ENCODE measurements at places on chromosomes 16 and 17.

DNA sequence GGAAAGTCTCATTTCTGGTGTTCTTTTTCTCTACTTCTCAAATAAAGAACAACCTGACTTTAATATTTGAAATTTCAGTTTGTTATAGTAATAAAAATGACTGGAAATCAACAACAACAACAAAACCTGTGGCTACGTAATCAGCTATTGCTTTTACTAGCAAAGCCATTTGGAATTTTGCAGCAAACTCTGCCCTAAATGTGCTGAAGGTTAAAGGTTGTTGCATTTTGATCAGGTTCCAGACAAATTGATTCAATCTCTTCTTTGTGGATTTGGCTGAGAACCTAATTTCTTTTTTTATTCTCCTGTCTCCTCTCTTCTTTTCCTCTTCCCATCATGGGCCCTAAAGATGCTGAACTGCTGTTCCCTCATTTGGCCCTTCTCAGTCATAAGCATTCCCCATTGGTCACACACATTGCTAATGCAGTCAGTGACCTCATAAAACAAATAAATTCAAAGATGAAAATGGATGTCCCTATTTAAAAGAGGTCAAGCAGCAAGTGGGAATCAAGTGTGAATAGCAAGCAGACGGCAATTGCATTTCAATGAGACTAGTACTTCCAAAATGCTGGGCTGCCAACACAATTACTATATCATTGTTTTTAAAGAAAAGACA is 795.1 kb upstream of the CDH8 start:
- DNase-seq = no peak

DNA sequence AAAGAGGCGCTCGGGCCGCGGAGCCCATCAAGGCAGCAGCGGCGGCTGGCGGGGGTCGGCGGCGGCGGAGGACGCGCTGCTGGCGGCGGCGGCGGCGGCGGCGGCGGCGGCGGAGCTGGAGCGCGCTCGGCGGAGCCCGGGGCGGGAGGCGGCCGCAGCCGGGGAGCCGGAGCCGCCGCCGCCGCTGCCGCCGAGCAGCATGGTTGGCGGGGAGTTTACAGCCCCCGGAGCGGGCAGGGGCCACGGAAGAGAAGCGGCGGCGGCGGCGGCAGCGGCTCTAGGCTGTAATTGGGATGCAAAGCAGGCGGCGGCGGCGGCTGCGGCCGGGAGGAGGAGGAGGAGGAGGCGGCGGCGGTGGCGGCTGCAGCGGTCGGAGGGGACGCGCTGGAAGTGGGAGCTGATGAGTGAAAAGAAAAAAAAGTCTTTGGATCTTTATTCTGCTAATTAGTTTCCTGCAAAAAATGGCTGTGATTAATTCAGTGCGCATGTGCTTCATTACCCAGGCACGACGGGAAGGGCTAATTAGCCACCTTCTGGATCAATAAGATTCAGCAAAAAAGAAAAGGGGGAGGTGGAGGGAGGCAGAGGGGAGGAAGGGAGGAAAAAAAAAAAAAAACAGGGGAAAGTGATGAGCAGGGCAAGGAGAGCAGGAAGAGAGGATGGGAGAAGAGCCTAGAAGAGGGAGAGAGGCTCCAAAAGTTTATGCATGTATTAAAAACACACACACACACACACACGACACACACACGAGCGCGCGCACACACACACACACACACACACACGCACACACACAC is 10.9 kb upstream of the ZFHX3 start:
- peak; percentile 50 for DNase-seq

- peak; percentile 4 for DNase-seq
These were observed 24.0 kb upstream of the VPS4A start for GRCh38 chr16:69286941-69287713.

- DNase-seq = no peak
These were observed 281.1 kb downstream of the CEP112 start for GRCh38 chr17:65910836-65911235.

DNA sequence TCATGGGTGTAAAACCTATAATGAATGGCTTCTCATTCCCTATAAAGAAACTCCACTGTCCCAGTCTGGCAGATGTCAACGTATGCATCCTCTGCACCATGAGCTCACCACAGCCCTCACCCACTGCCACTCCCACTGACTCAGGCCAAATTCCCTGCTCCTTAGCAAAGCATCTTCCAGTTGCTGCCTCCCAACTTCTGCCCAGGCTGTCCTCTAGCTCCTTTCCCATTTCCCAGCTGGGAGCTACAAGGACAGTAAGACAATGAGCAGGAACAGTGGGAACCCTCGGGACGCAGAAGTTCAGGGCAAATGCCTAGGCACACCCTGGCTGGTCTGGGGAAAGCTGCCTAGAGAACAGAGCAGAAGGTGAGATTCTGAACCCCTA is 9.1 kb upstream of the THAP11 start:
- peak; percentile 74 for DNase-seq

- DNase-seq = no peak
These were observed 191.8 kb upstream of the CHMP6 start for GRCh38 chr17:80799538-80800480.

DNA sequence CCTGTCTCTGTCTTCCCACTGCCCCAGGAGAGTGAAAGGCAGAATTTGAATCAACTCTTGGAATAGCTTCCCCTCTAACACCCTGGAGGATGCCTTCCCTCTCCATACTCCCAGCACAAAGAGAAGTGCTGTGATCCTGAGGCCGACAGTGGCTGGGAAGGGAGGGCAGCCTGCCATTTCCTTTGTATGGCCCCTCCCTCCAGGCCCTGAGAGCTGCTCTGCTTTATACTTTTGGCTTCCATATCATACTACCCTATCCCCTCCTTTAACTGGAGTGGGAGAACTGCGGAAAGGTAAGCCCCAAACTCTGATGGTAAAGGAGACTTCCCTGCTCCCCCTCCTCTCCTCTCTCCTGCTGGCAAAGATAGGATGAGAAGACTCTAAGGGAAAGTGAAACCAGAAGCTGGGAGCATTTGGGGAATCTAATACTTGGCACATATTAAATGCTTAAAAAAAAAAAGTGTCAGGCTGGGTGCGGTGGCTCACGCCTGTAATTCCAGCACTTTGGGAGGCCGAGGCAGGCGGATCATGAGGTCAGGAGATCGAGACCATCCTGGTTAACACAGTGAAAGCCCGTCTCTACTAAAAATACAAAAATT is 4.1 kb upstream of the MED24 start:
- DNase-seq = no peak

DNA sequence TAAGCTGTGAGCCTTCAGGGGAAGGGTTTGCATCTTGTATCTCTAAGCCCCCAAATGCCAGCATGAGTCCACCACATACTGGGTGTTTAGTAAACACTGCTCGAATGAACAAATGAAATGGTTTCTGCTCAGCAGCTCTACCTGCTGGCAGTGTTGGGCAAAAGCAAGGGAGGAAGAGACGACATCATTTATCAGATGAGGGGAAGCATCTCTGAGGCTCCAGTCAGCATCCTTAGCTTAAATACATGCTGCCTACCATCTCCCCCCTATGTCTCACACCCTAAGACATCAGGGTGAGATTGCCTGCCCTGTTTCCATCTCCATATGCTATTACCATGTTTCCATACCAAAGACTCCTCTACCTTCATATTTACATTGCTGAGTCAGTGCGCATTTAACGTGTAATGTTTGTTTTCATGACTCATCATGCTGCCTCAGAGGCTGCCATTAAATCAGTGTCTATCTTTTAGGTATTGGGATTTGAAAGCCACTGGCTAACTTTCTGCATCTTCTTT is 379.8 kb downstream of the UTP18 start:
- DNase-seq = peak; percentile 14

DNA sequence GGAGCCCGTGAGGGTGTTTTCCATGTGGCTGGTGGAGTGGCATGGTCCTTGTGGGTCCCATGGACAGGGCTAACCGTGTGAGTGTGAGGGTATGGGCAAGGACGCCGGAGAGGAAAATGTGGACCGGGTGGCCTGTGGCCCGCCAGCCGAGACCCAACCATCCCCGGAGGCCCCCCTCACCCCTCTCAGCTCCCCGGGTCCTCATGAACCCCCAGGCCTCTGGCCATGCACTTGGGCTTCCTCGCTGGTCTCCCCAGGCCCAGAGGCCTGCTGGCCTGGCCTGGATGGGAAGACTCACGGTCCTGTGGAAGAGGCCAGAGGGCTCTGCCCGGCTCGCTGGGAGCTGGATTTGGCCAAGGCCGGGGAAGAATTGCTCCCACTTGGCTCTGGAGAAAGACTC is 13.1 kb downstream of the RAP1GAP2 start:
- no peak for DNase-seq

DNA sequence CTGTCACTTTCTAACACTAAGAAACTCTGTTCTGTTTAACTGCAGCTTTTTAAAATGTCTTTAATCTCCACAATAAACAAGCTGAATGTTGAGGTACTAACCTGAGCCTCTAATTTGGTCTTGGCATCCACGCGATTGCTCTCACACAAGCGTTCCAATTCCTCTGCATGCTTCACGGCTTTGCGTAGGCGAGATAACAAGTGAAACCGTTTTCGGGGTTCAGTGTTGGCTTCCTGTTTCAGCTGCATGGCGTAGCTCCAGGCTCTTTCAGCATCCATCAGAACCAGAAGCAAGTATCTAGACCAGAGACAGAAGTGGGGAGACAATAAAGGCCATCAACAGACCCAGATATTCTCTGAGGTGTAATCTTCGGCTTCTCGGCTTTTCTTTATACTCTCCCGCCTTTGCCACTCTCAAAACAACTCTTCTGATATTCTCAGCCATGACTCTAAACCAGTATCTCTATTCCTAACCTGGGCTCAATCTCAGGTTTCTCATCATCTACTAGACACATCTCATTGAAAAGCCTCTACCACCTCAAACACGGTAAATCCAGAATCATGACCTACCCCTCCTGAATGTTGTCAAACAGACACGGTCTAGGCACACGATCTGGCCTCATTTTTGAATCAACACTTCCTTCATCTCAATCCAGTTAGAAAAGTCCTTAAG is 8.3 kb downstream of the SRP68 start:
- no peak for DNase-seq

DNA sequence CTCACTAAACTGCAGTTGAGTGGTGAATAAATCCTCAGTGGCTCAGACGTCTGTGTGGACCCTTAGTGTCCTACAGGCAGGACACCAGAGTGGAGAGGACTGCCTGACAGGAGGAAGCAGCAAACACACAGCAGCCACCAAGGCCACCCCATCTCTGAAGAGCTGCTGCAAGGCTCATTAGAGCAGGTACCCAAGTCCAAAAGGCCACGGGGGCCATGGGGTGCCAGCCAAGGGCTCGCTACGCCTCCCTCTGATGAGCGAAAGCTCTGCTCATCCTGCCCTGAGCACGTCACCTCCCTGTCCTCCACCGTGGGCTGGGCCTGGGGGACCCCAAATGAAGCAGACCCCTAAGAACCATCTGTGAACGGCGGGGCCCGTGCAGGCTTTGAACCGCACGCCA is 70.1 kb upstream of the DOC2B start:
- DNase-seq = no peak

DNA sequence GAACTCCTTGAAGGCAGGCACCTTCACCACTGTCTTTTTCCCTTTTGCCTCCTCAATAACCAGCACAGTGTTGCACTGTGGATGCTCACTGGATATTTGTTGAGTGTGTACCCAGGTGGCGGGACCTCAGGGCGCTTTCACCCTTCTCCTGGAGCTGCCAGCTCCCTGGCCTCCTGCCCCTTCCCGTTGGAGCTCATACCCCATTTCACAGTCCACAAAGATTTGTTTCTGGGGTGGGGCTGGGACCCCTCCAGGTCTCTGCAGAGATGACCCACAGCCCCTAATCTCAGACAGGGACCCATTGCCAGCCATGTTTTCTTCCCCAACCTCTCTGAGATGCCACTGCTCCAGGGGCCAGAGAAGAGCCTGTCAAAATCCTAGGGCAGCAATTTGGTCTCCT is 12.4 kb downstream of the ALOX12B start:
- no peak for DNase-seq
